Fibroblast of the aortic adventitia (primary cell): ENCODE measurements at places on chromosomes 2 and 18.

DNA sequence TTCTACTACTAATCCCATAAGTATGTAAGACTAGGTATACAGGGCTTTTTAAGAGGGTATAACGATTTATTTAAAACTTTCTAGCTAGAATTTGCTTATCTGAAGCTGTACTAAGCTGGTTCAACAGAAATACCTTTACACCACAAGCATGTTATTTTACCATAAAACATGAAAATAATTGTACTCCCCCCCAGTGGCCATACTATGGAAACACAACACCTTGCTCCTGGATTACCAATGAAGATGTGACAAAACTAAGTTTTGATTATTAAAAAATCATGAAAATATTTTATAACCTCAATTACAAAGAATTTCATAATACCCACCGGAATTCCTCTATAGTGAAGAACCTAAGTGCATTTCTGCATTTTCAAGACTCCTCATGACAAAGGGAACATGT is 27.3 kb downstream of the LPIN2 start:
- peak; percentile 68 for DNase-seq

DNA sequence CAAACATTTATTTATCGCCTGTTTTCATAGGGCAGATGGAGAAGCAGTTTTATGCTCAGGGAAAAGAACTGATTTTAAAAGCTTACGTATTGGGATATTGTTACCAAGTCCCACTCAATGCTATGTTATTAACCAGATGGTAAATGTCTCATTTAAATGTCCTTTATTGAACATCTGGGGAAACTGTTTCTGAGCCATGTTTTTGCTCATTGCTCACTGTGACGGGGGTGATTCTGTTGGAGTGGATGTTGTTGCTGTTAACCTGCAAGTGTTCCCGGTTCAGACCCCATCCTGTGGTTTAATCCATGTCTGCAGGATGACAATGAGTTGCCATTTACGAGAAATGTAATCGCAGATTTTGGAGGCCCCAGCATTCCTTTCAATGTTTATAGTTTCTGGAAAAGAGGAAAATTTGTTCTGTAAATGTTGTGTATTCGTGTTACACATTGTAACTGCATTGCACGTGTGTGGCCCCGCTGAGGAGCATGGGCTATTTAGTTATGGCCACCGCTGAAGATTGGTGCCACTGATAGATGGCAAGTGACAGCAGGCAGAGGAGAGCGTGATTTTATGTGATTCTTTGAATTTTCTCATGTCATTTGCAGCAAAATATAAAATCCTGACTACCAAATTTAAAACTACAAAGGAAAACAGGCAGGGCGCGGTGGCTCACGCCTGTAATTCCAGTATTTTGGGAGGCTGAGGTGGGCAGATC is 174.8 kb upstream of the COPS8 start:
- DNase-seq: no peak

GRCh38 chr18:57326718-57327323 is 25.5 kb upstream of the ST8SIA3 start:
- no peak for DNase-seq

DNA sequence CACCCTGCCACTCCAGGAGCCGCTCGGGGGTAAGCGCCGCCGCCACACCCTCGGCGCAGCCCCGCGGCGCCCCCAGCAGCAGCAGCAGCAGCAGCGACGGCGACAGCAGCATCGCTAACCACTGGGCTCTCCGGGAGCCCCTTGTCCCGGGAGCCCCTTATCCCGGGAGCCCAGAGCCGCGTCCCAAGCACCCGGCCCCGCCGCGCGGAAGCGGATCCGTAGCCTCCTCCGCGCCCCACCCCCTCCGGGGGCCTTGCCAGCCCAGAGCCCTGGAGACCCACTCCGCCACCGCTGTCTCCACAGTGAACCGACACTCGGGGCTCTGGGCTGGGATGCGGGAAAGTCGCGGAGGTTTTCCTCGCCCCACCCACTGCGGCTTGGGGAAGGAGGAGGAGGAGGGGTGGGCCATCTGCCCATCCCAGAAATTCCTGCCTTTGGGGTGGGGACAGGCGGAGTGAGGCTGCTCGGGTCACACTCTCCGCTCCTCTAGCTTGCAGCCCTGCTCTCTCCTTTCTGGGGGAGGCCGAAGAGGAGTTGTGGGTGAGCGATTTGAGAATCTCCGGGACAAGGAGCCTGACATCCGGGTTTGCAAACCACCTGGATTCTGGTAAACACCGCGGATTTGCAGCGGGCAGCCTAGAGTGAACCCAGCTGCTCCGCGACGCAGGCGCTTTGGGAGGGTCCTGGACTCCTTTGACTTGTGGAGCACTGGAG is at the start of gene PLA2R1:
TSS of gene PLA2R1 (minus strand) at position 324 of the 714 bp plus-strand sequence. CDS start at position 112, 212 bp downstream.
- DNase-seq: peak; percentile 58
